HEK293T (cell line): ENCODE measurements at places on chromosomes 6 and 20.

- no peak for DNase-seq
Measured at GRCh38 chr6:41671376-41671775, 33.1 kb downstream of the MDFI start.

- no peak for DNase-seq
Measured at GRCh38 chr6:36136034-36136433, 5.7 kb downstream of the MAPK13 start.

GRCh38 chr20:58712806-58713731 lies 20.5 kb downstream of the NPEPL1 start:
- no peak for DNase-seq

GRCh38 chr20:37598575-37599342 lies 71.1 kb upstream of the BLCAP start:
- no peak for DNase-seq

GRCh38 chr6:43951756-43952675 lies 175.2 kb downstream of the MRPL14 start:
- DNase-seq = no peak
